ENCODE measurements at places on chromosomes 7 and 10.
A peak's percentile ranks its signal among the peaks of the same experiment; 100 is the strongest.

- no peaks in the 10 kb centered on the region for H3K4me1 ChIP-seq
- no peaks in the 10 kb centered on the region for H3K36me3 ChIP-seq
- no peaks in the 10 kb centered on the region for H3K27me3 ChIP-seq
- DNase-seq: no peak
- no peak overlapping the region for H3K4me3 ChIP-seq
Observed at GRCh38 chr7:64485623-64486022, 77.2 kb downstream of the ZNF680 start.

GRCh38 chr10:122877264-122877663 lies 2.1 kb downstream of the FAM24B start:
- no peak overlapping the region for H3K4me3 ChIP-seq
- no peaks in the 10 kb centered on the region for H3K36me3 ChIP-seq
- no peak for DNase-seq
- H3K27me3 ChIP-seq: no peaks in the 10 kb centered on the region
- peaks cover 8% of the 10 kb centered on the region for H3K4me1 ChIP-seq

- no peaks in the 10 kb centered on the region for H3K36me3 ChIP-seq
- no peak for DNase-seq
- no peak overlapping the region for H3K4me3 ChIP-seq
- H3K27me3 ChIP-seq: no peaks in the 10 kb centered on the region
- H3K27ac ChIP-seq: no peak overlapping the region
- peaks cover 4% of the 10 kb centered on the region for H3K4me1 ChIP-seq
Observed at GRCh38 chr10:122561212-122561611, 658 bp downstream of the DMBT1 start.

GRCh38 chr7:22358820-22359697 lies 2.1 kb upstream of the RAPGEF5 start:
- no peak for DNase-seq
- no peaks in the 10 kb centered on the region for H3K27me3 ChIP-seq

- H3K4me1 ChIP-seq: no peaks in the 10 kb centered on the region
- H3K4me3 ChIP-seq: no peak overlapping the region
- H3K36me3 ChIP-seq: peaks cover 7% of the 10 kb centered on the region
- DNase-seq: no peak
Observed at GRCh38 chr10:13651969-13652720, 65.4 kb downstream of the PRPF18 start.

- H3K27ac ChIP-seq: no peak overlapping the region
- no peaks in the 10 kb centered on the region for H3K27me3 ChIP-seq
- H3K36me3 ChIP-seq: no peaks in the 10 kb centered on the region
- no peak for DNase-seq
Observed at GRCh38 chr10:131772441-131772840, 128.4 kb upstream of the PPP2R2D start.

GRCh38 chr10:78328592-78329404 lies 295.1 kb downstream of the RPS24 start:
- H3K36me3 ChIP-seq: no peaks in the 10 kb centered on the region
- no peak overlapping the region for H3K27ac ChIP-seq
- no peaks in the 10 kb centered on the region for H3K27me3 ChIP-seq
- H3K4me1 ChIP-seq: no peaks in the 10 kb centered on the region

GRCh38 chr7:80726666-80727065 lies 88.2 kb downstream of the CD36 start:
- no peak for DNase-seq
- no peak overlapping the region for H3K27ac ChIP-seq

DNA sequence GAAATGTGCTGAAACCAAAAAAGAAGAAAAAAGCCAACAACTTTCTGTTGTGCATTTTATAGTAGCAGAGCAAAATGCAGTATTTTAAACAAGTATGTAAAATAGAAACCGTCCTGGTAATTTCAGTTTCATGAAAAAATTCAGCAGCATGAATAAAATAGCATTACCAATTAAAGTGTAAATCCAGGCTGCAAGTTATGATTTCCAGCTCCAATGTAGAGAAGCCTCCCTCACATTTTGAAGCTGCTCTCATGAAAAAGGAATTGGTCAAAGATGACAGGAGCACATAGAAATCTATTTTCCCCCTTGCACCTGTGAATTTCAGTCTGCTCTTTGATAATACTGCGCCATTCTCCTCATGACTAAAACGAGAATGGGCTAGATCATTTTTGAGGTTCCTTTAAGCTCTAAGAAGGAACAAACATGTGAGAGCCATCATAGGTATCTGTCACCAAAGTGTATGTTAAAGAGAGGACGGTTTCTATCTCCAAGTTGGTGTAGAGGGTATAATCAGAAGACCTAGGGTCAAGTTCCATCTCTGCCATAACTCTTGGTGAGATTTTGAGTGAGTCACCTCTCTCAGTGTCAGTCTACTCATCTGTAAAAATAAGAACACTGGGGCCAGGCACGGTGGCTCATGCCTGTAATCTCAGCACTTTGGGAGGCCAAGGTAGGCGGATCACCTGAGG lies 107.5 kb downstream of the MTPAP start:
- no peaks in the 10 kb centered on the region for H3K27me3 ChIP-seq
- H3K4me3 ChIP-seq: no peak overlapping the region
- no peaks in the 10 kb centered on the region for H3K36me3 ChIP-seq
- no peak overlapping the region for H3K27ac ChIP-seq
- DNase-seq: no peak

GRCh38 chr7:96997512-96998032 lies 7.8 kb upstream of the DLX6 start:
- H3K27me3 ChIP-seq: peaks cover 42% of the 10 kb centered on the region
- no peak for DNase-seq
- H3K27ac ChIP-seq: no peak overlapping the region

DNA sequence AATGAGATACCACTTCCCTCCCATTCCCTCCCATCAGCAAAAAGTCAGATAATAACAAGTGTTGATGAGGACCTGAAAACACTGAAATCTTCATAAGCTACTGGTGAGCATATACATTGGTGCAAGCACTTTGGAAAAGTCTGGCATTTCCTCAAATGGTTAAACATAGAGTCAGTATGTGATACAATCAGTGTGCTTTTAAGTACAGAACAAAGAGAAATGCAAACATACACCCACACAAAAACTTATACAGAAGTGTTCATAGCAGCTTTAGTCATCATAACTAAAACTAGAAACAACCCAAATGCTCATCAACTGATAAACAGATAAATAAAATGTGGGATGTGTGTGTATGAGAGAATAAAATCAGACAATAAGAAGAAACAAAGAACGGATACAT lies 261.9 kb downstream of the ELMO1 start:
- H3K36me3 ChIP-seq: no peaks in the 10 kb centered on the region
- H3K4me3 ChIP-seq: no peak overlapping the region
- DNase-seq: no peak

DNA sequence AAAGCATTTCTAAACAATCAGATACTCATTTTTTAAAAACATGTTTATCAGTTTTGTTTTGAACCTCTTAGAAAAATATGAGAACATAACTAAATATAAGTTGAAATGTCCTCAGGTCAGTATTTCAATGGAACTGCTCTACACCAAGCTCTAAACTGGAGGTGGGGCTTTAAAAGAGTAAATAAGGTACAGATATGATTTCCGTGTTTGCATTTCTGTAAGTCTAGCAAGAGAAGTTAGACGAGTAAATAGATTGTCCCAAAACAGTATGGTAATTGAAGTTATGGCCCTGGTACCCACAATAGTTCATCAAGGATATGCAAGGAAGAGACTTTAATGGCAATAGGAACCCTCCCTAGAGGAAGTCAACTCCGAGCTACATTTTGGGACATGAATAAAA lies 115.1 kb upstream of the AKR1E2 start:
- no peak overlapping the region for H3K27ac ChIP-seq
- no peak for DNase-seq
- H3K27me3 ChIP-seq: no peaks in the 10 kb centered on the region
- H3K4me1 ChIP-seq: no peaks in the 10 kb centered on the region

DNA sequence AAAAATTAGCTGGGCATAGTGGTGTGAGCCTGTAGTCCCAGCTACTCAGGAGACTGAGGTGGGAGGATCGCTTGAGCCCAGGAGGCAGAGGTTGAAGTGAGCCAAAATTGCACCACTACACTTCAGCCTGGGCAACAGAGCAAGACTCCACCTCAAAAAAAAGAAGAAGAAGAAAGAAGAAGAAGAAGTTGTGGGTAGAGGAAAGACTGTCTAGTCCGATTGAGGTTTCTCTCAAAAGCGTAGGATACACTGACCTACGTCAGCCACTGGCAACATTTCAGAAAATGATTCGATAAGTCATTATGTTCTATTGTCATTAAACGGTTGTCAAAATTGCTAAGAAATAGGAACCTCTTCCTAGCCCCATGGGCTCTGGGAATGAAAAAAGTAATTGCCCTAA lies 22.3 kb upstream of the RHBDD2 start:
- no peaks in the 10 kb centered on the region for H3K36me3 ChIP-seq
- DNase-seq: no peak
- H3K4me3 ChIP-seq: no peak overlapping the region
- no peaks in the 10 kb centered on the region for H3K27me3 ChIP-seq
- H3K27ac ChIP-seq: no peak overlapping the region

- no peaks in the 10 kb centered on the region for H3K27me3 ChIP-seq
- no peak overlapping the region for H3K4me3 ChIP-seq
- DNase-seq: no peak
- no peaks in the 10 kb centered on the region for H3K4me1 ChIP-seq
- H3K27ac ChIP-seq: no peak overlapping the region
Observed at GRCh38 chr10:64535131-64535867, 1014.1 kb downstream of the REEP3 start.

DNA sequence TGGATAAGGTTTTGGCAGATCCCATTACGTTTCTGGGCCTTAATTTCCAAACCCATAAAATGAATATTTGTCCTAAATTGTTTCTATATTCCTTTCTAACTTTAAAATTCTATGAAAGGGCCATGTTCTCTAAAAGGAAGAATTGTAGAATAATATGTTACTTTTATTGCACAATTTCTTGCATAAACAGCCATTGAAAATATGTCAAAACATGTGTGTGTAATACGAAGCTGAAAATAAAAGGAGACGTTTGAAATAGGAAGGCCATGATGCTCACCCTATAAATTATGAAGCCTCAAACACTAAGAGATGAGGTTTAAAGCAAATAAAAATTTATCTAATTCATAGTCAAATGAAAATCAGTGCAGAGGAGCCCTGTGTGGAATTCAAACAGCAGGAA lies 145.0 kb upstream of the LRRTM3 start:
- no peak for DNase-seq
- H3K4me1 ChIP-seq: no peaks in the 10 kb centered on the region
- H3K4me3 ChIP-seq: no peak overlapping the region
- no peak overlapping the region for H3K27ac ChIP-seq
- no peaks in the 10 kb centered on the region for H3K27me3 ChIP-seq

- peaks cover 13% of the 10 kb centered on the region for H3K4me1 ChIP-seq
- H3K27me3 ChIP-seq: no peaks in the 10 kb centered on the region
- no peaks in the 10 kb centered on the region for H3K36me3 ChIP-seq
- no peak overlapping the region for H3K4me3 ChIP-seq
- H3K27ac ChIP-seq: no peak overlapping the region
- DNase-seq: no peak
Observed at GRCh38 chr7:116689790-116690259, 17.8 kb downstream of the MET start.

- H3K4me1 ChIP-seq: no peaks in the 10 kb centered on the region
- DNase-seq: no peak
- H3K4me3 ChIP-seq: no peak overlapping the region
Observed at GRCh38 chr7:91892099-91892705, 11.7 kb upstream of the MTERF1 start.

DNA sequence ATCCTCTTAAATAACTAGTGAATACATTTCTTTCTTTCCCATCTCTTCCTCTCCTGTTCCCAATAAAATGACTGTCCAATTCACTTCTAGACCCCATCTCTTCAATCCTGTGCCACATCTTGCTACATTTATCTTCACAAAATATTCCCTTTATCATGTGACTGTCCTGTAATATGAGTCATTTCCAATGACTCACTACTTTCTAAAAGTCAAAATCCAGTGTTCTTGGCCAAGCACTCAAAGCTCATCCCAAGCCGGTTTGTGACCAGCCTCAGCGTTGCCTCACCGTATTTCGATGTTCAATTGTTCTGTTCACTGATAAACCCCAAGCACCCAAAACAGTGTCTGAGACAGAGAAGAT lies 104.7 kb downstream of the PARD3 start:
- no peaks in the 10 kb centered on the region for H3K27me3 ChIP-seq
- no peak overlapping the region for H3K4me3 ChIP-seq
- peak overlapping the region; percentile 71 for H3K27ac ChIP-seq
- no peak for DNase-seq
- peaks cover 30% of the 10 kb centered on the region for H3K4me1 ChIP-seq

DNA sequence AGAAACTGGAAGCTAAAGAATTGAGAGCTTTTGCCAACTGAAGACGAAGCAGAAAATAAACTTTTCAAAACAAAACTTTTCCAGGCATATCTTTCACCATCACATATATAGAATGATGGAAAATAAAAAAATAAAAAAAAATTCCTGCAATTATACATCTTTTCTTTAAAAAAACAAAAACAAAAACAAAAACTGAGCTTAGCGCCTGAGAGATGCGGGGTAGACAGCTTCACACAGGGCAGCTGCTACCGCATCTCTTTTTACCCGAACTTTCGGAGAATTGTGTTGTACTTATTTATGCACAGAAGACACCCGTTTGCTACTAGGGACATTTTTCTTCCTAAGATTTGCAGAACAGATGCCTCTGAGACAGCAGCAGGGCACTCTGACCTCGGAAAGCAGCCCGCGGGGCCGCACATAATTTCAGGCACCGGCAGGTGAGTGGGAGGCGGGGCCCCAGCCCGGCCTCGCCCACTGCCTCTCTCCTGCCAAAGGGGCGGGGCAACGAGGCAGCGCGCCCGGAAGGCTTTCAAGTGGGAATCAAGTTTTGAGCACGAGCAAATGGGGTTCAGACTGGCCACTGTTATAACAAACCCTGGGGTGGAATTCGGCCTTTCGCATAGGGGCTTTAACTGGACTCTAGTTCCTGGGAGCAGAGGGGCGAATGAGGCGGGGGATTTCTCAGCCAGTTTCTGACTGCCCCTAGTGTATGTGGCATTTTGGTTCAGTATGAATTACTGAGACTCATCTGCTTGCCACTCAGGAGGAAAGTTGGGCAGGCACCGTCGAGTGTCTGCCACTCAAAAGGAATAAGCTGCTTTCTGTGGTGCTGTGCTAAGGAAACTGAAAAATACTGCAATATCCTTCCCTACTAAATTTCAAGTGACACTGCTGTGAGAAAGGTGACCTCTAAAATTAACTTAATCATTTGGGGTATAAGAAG lies 18.5 kb upstream of the FAM133B start:
- H3K27ac ChIP-seq: no peak overlapping the region
- peaks cover 5% of the 10 kb centered on the region for H3K36me3 ChIP-seq
- H3K4me1 ChIP-seq: peaks cover 5% of the 10 kb centered on the region
- H3K27me3 ChIP-seq: no peaks in the 10 kb centered on the region
- peak; percentile 50 for DNase-seq

DNA sequence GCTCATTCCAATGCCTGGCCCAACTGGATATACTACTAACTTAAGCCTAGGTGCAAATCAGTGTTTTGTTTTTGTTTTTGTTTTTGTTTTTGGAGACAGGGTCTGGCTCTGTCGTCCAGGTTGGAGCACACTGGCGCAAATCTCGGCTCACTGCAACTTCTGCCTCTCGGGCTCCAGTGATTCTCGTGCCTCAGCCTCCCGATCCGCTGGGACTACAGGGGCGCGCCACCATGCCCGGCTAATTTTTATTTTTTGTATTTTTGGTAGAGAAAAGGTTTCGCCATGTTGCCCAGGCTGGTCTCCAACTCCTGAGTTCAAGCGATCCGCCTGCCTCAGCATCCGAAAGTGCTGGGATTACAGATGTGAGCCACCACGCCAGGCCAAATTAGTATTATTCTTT lies 1.6 kb downstream of the PPP3CB start:
- H3K36me3 ChIP-seq: no peaks in the 10 kb centered on the region
- peaks cover 24% of the 10 kb centered on the region for H3K4me1 ChIP-seq
- H3K27me3 ChIP-seq: no peaks in the 10 kb centered on the region
- no peak overlapping the region for H3K4me3 ChIP-seq

Measured in liver (tissue), 10 donors.